ENCODE measurements at places on chromosomes 7 and 10. TPM values are rescaled to one million over a fixed set of nuclear protein-coding genes. Genes with fewer than 3 reads are reported as not detected.

The TTYH3 gene
- total RNA-seq: 17.4 TPM

DNA sequence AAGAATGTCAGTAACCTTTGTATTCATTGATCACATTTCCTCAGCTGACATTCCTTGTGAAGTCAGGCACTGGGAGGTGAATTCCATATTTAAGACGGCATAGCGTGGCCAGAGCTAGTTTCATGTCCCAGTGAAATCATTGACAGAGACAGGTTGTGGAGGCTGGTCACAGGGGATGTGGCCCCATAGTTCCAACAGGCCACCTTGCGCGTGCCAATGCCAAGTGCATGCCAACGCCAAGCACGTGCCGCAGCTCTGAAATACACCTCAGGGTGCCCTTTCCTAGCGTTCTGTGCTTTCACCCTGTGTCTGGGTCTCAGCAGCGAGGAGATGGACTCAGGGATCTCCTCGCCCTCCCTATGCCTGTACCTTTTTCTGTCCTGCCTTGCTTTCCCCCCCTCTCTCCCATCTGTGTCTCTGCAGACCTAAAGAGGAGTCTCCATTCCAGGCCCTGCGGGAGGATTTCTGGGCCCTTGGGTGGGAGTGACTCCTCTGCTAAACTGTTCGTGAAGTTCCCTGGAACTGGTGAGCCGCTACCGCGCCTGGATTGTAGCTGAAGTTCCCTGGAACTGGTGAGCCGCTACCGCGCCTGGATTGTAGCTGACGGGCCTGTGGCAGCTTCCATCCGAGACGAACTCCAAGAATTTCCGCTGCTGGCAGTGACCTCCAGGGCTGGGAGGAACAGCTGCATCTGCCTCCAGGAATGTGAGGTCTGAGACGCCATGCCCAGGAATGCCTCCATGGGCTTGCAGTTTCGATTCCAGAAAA, 19.7 kb downstream of the AQP1 start:
- DNase-seq: peak; percentile 83

GRCh38 chr10:98684019-98684899, 237.5 kb upstream of the HPS1 start:
- no peak for DNase-seq

- DNase-seq: no peak
These were observed 582.0 kb upstream of the MKI67 start for GRCh38 chr10:128708182-128708581.

GRCh38 chr10:68331455-68332258, at the start of gene HNRNPH3:
HNRNPH3 (plus strand) TSS chr10:68332064; CDS start chr10:68337222, 5,158 bp downstream.
- peak; percentile 98 for DNase-seq

The FAM237B gene
- not detected for total RNA-seq

- DNase-seq: no peak
These were observed 23.2 kb downstream of the CDK1 start for GRCh38 chr10:60801522-60801921.

The NCF1 gene
- 10.0 TPM for total RNA-seq

DNA sequence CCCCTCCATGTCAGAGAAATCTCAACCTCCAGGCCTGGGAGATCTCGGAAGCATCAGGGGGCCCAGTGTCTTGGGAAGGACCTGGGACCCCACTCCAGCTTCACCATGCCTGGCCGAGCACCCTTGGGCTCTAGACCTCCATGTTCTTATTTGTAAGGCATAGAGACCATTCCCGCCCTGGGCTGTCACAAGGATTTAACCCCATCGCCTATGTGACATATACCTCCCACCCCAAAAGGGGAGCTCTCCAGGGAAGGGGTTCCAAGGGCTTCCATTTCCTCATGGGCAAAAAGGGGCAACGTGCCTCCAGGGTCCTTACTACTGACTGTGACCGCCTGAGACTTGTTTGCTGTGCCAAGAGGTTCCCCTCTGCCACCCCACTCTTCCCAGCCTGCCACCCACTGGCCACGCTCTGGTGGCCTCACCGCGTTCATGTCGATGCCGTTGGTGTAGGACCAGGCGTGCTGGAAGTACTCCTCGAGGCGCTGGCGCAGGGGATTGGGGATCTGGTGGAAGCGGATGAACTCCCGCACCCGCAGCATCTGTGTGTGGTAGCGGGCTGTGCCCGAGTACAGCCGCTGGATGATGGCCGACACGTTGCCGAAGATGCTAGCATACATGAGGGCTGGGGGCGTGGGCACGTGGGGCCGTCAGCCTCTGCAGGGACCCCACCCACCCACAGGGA, 27.5 kb downstream of the KCNH2 start:
- DNase-seq: no peak

The LIPJ gene
- total RNA-seq: not detected

DNA sequence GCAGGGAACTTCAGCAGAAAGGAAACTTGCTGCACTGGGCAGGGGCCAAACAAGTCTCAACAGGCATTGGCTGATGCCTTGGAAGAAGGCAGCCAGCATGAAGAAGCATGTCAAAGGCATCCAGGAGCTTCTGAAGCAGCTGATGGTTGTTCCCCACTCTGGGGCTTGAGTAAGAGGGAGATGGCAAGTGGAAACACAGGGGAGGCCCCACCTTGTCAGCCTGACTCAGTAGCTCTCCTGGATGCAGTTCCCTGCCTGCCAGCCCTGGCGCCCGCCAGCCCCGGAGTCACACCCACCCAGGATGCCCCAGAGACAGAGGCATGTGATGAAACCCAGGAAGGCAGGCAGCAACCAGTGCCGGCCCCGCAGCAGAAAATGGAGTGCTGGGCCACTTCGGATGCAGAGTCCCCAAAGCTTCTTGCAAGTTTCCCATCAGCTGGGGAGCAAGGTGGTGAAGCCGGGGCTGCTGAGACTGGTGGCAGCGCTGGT, 96.5 kb downstream of the TACC2 start:
- no peak for DNase-seq

GRCh38 chr7:157753713-157754415, 417.1 kb downstream of the DNAJB6 start:
- no peak for DNase-seq

DNA sequence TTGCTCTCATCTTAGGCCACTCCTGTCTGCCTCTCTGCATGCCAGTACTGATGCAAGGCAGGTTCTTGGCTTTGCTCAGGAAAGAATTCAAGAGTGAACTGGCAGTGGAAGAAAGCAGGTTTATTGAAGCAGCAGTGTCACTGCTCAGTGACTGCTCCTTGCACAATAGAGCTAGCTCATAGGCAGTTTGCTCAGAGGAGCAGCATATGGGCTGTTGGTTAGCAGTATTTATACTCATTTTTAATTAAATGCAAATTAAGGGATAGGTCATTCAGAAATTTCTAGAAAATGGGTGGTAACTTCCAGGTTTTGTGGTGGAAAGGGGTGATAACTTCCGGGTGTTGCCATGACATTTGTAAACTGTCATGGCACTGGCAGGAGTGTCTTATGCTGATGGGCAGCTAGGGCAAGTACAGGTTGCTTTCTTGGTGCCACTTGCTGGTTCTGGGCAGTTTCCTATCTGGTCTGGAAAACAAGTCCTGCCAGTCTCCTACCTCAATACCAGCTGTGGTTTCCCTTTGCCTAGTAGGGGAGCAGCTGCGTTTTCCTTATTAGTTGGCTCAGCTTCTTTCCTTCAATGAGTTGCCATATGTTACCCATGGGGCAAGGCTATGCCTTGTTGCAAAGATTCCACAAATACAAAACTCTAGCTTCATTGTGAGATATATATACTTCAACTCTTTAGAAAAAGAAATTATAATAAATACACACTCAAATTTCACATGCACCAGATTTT, 64.8 kb upstream of the CALD1 start:
- no peak for DNase-seq

DNA sequence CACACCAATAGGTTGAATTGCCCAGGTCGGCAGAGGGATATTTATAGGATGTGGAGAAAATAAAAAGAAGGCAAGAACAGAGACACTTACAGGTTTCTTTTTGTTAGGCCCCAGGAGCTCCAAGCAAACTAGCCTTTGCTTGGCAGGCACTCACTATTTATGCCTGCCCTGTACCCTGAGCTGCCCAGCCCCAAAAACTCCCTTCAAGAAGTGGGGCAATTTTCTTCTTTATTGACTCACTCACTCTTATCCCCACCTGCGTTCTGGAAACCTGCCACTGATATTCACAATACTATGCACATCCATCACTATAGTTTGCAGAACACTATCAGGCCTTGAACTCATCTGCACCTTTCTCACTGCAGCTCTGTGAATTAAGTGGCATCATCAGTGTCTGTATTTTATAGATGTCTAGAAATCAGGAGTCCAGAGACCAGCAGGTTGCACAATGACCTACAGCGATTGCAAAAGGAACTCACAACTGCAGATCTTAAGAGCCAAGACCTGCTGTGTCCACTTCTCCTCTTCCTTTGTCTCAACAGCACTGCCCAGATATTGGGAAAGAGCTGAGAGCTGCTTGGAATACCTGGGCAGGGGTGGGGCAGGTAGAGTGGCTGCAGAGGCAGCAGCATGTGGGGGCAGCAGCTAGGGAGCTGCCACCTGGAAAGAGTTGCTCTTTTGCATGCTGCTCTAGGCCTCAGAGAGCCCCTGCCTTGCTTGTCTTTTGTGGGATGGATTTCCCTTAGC, at the start of gene SFTPD:
TSS of gene SFTPD (minus strand) at position 130 of the 747 bp plus-strand sequence. CDS start 2,446 bp downstream, outside the sequence.
- peak; percentile 84 for DNase-seq

DNA sequence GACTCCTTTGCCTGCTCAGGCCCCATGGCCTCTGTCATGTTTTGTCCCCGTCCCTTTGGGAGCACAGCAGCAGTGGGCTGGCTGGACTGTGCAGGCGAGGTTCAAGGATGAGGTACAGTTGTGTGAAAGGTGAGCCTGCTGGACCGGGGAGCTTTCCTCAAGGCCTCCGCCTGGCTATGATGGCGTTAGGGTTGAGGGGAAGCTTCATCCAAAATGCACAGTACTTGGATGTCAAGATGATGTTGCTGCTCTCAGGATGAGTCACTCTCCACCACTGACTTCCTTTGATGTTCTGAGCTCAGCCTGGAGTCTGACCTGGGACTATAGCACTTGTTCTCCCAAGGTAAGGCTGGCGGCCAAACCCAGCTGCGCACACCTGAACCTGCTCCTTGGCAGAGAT, 152.7 kb upstream of the SHH start:
- no peak for DNase-seq

The PRPS1L1 gene
- total RNA-seq: not detected

DNA sequence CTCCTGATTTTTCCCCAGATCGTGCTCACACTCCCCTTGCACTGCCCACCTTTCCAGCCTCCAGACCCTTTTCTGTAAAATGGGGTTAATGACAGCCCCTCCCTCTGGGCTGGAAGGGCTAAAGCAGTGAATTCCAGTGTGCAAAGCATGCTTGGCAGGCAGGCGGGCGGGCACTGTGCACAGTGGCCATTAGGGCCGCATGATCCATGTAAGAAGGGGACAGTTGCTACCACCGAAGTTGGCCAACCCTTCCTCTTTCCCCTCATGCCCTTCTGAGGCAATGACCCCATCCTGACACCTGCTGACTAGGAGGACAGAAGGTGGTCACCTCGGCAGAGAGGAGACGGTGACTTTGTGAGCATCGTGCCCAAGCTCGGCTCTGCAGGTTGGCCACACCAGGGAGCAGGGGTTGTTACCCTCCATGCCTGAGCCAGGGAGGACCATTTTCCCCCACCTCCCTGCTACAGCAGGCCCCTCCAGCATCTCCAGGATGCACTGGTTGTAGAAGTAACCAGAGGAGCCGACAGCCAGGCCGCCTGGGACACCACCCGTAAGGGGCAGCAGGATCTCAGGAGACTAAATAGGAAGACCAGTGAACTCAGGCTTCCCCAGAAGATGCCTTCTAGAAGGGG, 166.4 kb downstream of the SLIT1 start:
- no peak for DNase-seq

The EPHB6 gene
- 10.5 TPM for total RNA-seq

GRCh38 chr7:156334636-156335035, 305.9 kb upstream of the RNF32 start:
- DNase-seq: peak; percentile 78

DNA sequence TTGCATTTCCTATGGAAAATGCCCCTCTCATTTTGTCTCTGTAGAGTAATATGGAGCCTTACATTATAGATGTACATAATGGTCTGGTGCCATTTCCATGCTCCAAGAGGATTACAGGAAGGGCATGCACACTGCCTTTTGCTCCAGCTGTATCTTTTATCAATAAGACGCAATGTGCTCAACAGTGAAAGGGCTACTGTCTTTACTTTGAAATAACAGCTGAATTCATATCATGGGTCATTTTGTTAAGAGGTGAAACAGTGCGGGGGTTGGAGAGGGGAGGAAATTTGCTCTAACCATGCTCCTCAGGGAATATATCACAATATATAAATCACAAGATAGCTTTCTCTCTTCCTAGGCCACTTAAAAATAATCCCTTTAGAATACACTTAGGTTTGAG, 77.7 kb downstream of the ICA1 start:
- DNase-seq: no peak

DNA sequence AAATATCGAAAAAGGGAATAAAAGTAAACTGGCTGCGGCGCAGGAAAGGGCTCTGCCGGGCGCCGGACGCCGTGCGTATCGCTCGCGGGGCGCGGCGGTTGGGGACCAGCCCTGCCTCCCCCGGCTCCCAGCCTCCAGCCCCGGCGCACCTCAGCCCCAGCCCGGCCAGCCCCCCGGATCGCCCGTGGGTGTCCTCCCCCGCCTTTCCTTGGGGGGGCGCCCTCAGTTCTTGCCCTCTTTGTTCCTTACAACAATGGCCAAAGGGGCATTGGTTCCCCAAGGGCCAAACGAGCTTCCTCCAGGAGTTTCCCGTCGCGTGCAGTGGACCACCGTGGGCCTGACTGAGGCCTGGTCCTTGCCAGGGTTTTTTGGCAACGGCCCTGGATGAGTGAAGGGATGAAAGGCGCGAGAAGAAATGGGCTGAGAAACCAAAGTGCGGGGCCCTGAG, 1.2 kb downstream of the MACROH2A2 start:
- DNase-seq: no peak

GRCh38 chr7:17985473-17986239, 42.0 kb downstream of the PRPS1L1 start:
- DNase-seq: no peak

DNA sequence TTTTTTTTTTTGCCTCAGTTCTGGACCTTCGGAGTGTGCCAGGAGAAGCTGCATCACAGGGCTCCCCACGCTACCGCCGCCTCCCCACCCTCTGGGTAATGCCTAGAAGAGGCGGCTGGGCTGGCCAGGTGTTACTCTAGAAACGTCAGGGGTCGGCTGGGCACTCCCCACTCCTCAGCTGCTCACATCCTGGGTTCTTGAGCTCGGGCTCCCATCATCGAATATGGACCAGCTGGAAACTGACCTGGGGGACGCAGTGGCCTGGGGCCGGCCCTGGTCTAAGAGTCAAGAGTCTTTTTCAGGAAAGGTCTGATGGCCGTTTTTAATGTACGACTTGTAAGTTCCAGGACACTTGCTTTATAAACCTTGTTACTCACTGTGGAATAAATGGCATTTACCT, 326.5 kb downstream of the WDR37 start:
- DNase-seq: peak; percentile 83

DNA sequence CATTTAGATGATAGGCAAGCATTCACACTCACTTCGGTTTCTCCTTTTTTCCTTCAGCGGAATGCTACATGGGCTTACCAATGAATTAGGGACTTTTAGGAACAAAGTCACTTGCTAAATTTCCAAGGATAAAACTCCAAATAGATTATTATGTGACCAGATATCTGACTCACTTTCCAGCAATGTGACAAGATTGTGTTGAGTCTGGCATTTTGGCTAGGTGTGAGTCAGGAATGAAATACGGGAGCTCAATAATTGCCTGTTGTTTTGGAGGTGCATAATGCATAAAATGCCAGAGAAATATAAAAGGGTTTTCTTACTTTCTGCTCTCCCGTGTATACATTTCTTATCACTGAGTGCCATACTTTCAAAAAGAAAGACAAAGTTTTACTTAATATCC, 721.1 kb downstream of the KCNMA1 start:
- DNase-seq: peak; percentile 19

GRCh38 chr7:99407872-99408378, 472 bp downstream of the PDAP1 start:
- DNase-seq: no peak

- no peak for DNase-seq
These were observed 1273.7 kb upstream of the AUTS2 start for GRCh38 chr7:68324621-68325020.

The NPVF gene
- total RNA-seq: not detected

All from esophagus muscularis mucosa (tissue), 4 donors.